ENCODE measurements at places on chromosomes 2 and 18.
A peak's percentile ranks its signal among the peaks of the same experiment; 100 is the strongest.

DNA sequence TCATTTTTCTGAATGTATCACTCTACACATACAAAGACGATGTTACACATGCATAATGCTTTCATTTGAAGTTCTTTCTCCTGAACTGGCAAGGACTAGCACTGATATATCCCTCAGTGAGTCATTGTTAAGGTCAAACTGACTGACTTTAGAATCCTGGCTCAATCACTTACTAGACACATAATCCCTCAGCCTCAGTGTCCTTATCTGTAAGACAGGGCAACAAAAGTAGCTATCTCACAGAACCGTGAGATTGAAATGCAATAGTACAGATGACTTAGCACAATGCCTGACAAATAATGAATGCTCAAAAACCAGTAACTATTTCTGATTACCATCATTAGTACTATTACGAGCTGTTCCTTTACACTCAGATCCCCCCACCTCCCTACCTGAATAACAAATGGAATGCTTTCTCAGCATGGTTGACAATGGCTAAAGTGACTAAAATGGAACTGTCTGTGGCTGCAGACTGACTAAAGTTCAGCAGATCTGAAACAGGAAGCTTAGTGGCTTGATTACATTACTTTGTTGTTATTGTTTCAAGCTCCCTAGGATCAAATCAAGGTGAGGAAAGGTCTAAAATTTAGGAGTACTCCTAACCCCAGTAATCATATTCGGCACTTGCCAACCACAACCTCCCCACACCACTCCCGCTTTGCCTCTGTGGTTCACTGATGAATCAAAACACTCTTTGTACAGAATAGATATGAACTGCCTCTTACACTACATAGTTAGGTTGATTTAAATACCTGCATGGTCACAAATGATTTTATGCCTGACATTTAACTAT lies 35.8 kb upstream of the CACNB4 start:
- DNase-seq = no peak

GRCh38 chr2:81894451-81894990 lies 1590.0 kb upstream of the LRRTM1 start:
- no peak for DNase-seq

- DNase-seq = no peak
These were observed 1.6 kb downstream of the SESTD1 start for GRCh38 chr2:179263015-179263414.

DNA sequence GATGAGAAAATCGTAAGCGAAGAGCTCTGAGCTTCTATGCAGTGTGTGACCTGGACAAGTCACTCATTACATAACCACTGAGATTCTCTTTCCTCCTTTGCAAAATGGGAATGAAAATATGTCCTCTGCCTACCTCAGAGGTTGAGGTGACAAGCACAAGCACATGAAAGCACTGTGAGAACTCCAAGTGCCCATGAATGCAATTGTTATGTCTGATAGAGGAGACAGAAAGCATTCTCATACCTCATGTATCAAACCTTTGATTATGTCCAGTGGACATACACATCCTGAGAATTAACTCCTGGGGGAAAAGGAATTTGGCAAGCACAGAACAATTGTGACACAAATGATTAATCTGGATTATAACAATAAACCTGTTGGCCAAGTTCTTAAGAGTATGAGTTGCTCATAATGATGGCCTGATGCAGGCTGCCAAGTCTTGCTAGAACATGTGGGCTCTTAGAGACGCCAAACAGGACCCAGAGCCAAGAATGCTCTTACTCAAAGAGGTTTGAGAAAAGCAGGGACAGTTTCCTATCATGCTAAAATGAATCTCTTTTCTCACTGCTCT lies 8.5 kb upstream of the RMDN2 start:
- no peak for DNase-seq

DNA sequence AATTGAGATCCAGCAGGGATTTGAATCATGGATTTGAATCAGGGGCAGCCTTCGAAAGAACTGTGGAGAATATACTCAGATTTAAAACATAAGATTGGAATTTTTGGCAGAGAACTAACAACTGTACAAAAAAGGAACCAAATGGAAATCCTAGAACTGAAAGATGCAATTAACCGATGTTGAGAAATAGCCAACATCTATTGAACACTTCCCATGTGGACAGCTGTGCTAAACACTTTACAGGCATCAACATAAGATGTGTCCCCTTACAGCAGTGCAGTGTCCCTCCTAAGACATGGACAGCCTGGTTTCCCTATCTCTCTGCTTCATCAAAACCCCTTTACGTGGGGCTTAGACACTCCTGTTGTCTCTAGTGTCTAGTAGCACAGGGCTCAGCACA lies 3.7 kb upstream of the IL1RN start:
- DNase-seq = no peak

DNA sequence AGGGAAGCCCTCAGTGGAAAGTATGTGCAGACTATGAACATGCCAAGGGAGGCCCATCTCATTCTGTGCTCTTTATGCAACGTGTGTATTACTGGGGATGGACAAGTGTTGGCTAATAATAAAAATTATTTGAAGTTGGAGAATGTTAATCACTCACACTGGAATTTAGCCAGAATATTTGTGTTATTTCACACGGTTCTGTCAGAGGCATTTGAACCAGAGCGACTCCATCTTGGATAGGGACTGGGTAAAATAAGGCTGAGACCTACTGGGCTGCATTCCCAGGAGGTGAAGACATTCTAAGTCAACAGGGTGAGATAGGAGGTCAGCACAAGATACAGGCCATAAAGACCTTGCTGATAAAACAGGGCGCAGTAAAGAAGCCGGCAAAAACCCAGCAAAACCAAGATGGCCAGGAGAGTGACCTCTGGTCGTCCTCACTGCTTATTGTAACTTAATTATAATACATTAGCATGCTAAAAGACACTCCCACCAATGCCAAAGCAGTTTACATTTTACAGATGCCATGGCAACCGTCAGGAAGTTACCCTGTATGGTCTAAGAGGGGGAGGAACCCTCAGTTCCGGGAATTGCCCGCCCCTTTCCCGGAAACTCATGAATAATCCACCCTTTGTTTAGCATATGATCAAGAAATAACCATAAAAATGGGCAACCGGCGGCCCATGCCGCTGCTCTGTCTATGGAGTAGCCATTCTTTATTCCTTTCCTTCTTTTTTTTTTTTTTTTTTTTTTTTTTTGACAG lies 2.6 kb upstream of the FZD5 start:
- DNase-seq = no peak

- peak; percentile 75 for DNase-seq
These were observed 22.9 kb upstream of the LBH start for GRCh38 chr2:30208453-30208852.

DNA sequence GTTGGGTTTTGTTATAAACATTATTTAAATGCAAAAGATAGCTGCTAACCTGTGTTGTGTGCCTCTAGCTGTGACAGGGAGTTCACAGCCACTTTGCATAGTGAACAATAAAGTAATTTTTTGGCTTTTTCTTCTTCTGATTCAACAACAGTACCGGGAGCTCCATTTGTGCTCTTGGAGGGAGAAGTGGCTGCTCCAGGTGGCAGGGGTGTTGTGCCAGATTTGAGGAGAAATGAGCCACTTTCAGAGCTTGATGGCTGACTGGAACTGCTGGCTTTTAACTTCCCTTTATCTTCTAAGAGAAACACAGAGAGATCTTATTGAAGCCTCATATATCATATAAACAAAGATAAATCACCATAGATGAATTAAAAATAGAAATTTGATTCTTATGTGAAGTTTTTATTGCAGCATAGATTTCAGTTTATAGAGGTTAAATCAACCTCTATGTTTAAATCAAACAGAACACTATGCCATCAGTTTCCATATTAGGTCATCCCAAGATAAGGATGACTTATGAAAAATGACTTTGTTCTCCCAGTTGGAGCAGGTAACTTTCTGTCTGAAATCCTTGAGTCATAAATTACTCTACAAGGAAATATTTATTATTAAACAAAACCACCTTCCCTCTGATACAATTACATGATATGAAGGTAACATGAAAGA lies 182.0 kb upstream of the SESTD1 start:
- DNase-seq = no peak

GRCh38 chr18:34709104-34709503 lies 994 bp upstream of the DTNA start:
- no peak for DNase-seq

DNA sequence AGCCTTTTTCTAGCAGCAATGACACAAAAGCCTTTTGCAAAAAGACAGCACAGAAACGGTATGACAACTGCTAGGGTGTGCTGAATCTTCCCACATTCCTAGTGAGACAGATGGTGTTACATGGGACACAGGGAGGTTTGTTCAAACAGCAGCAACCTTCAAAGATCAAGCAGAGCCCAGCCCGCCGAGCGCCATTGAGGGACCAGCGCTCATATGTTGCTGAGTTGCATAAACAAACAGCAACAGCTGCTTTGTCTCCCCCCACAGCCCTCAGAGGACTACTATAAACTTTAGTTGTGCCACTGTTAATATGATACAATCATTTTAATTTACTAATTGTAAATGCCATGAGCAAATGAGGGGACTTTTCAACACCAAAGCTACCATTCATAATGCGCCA lies 117.7 kb downstream of the ZEB2 start:
- no peak for DNase-seq

DNA sequence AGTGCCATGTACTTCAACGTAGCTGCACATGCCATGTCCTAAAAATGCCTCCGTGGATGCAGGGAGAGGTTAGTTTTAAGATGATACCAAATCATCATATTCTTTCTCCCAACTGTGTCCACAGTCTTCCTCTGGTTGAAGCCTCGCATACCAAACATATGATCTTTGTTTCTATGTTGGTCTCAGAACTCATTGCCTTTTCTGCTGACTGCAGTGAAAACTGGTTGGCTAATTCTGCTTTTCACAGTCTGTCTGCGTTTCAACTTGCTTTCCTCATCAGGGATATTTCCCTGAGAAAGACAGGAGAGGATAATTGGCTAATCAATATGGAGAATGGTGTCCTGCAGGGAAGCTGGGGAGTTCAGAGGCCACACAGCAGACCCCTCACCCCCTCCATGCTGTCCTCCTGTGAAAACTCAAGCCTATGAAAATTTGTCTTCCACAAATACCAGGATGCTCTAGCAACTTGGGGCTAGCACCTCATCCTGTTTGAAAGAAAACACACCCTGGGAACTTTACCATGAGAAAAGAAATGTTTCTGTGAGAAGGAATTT lies 192.2 kb upstream of the PXDN start:
- no peak for DNase-seq

DNA sequence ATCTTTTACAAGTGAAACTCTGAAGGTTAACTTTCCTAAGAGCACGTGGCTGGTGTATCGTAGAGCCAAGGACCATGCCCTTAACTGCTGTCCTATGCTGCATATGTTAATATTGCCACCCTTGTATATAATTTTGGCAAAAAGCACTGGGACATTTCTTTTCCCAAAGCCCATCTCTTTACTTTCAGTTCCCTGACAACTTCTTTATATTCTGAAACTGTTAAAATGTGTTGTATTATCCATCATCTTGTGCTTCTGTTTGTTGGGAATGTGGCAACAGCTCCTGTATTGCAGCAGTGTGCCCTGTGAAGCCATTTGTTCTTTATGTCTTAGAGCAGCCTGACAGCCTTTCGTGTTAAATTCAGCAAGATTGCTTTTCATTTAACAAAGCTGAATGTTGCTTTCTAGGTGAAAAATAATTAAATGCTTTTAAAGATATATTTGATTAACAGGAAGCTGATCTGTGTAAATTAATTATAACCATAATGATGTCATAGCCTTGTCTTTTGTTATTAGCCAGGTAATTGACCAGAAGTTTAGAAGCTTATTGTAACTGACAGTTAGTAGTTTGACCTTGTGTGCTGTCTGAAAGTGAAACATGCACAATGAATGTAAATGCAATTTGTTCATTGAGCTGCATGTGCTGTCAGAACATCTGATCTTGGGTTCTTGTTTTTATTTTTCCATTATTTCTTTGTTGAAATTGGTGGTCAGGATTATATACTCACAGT lies 9.7 kb downstream of the RHBDD1 start:
- DNase-seq = no peak

GRCh38 chr2:119897736-119898395 lies 115.0 kb upstream of the EPB41L5 start:
- no peak for DNase-seq

- no peak for DNase-seq
These were observed 85.2 kb upstream of the RTN4 start for GRCh38 chr2:55135491-55135890.

GRCh38 chr2:52933878-52934277 lies 833.7 kb upstream of the CHAC2 start:
- DNase-seq = no peak

Measured in SW 1271 (cell line).